NCI-H226 (cell line): ENCODE measurements at places on chromosomes 11 and 22.

GRCh38 chr11:100152766-100153165, 534.3 kb upstream of the ARHGAP42 start:
- DNase-seq = peak; percentile 22

- no peak for DNase-seq
These were observed 6.8 kb downstream of the ZDHHC8 start for GRCh38 chr22:20138417-20138738.

DNA sequence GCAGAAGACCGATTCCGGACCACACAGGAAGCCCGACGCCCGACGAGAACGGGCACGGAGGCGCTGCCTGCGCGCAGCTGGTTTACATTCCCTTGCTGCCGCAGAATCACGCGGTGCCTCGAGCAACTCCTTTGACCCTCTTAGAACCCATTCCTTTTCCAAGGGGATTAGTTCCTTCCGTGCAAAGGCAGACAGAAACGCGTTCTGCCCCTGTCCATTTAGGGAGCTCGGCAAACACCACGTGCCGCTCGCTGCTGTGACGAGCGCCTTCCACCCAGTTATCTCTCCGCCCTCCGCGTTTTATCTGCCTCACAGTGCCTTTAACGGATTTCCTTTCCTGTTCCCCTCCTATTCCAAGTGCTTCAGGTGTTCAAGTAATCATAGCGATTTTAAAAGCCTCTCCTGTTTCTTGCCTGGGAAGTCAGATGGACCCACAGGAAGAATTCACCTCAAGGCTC, 24.1 kb upstream of the MICAL3 start:
- no peak for DNase-seq

DNA sequence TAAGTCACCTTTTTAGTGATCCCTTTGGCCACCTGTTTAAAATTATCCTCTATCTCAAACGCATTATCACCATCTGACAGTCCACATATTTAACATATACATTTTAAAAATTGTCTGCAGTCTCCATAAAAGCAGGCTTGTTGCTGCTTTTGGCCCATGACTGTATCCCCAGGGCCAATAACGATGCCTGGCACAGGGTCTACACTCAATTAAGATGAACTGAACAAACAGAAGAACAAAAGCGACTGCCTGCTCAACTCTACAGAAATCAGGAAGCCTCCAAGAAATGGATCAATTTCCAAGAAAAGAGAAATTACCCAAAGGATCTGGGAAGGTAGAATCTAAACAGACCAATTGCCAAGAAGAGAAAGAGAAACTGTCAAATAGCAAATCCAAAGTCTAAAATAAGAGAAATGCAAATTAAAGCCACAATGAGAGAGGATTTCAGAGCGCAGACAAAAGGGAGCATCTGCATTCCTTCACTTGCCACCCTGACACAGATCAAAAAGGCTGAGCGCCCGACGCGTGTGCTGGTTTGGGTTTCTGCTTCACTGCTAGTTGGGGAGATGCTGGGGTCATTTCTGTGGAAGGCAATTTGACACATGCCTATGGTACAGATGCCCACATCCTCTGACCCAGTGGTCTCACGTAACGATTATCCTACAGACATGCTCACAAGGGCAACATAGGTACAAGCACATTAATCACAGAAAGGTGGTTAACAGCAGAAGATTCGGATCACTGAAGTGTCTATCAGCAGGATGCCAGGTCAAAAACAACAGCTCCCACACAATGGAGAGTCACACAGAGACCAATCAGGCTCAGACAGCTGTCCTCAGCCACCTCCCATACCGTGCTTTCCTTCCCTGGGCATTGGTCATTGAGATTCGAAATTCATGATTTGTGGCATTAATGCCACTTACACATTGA, 55.9 kb downstream of the SHISAL1 start:
- DNase-seq = no peak

DNA sequence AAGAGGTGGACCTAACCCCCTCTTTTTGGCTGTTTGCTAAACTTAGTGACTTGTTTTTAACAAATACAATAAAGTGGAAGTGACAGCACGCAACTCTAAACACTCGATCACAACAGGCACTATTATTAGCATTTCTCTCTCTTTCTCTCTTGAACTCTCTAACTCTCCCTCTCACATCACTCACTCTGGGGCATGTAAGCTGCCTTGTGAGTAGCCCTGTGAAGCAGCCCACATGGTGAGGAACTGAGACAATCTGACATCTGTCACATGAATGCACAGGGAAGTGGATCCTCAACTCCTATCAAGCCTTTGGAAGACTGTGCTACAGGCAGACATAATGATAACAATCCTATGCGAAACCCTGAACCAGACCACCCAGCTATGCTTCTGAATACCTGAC, 609.0 kb upstream of the CNTN5 start:
- DNase-seq = no peak

DNA sequence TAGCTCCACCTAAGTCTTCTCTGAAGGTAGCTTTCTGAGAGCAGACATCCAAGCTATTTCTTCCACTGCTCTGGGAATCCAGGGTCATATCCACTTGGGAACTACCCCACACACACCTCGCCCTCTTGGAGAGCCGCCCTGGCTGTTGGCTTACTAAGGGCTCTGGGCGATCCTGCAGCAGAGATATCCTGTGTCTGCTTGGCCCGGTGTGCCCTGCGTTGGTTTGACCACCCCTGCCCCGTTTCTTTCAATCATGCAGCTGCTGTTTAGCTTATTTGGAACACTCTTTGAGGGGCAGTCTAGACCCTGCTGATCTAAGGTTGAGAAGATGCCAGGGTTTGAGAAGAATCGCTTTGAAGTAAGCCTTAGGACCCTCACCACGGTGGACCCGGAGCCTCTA, 17.4 kb upstream of the SCUBE1 start:
- no peak for DNase-seq

DNA sequence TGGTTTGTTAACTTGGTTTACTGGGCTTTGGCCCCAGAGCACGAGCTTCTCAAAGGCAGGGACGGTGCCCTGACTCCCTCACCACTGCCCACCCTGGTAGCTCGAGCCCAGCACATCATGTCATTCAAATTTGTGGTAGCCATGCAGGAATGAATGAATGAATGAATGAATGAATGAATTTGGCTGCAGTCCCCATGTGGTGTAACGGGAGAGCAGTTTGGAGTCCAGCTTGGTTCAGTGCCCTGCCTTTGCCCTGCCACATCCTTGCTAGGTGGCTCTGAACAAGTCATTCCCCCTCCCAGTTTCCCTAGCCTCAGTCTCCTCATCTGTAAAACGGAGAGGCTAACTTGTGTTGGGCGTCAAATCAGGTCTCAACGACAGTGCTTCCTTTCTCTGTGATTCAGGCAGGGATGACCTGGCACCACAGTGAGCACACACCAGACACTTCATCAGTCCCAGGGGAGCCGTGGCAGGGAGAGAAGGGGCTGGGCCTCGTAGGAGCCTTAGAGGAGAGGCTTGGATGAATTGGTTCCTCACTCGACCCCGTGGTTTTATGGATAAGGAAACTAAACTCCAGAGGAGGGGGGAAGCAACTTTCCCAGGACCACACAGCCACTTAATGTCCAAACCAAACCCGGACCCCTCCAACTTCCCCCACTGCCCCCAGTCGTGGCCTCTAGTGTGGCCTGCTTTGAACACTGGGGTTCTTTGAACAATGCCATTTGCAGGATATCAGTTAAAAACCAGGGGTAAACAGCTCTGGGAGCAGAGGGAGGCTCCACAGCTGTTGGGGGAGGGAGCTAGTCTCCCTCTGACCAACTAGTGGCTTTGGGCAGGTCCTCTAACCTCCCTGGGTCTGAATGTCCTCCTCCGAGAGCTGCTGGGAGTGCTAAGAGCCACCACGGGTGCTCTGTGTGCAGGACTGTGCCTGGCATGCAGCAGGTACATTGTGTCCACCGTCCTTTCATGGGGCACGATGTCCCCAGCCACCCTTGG, 86.2 kb downstream of the CACNA1I start:
- no peak for DNase-seq

- peak; percentile 90 for DNase-seq
These were observed 25.1 kb upstream of the FJX1 start for GRCh38 chr11:35593143-35593542.

GRCh38 chr11:122107045-122107444, 9.0 kb downstream of the BLID start:
- DNase-seq = no peak

DNA sequence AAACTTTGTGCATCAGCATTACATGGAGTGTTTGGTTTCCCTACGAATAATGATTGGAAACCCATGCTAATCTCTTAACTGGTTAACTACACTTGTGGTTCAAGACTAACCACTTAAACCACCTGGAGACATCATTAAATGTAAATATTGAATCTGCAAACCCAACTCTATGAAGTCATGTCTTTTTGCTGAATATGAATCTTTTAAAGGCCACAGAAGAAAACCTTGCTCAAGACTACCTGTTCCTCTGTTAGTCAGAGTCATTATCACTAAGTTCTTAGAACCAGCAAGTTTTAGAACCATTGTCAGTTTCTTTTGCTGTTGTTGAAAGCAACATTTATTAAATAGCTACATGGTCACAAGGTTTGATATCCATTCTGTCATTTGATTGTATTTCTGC, 70.7 kb downstream of the SIK2 start:
- DNase-seq = no peak

- no peak for DNase-seq
These were observed 47.0 kb upstream of the CCDC89 start for GRCh38 chr11:85732965-85733364.

DNA sequence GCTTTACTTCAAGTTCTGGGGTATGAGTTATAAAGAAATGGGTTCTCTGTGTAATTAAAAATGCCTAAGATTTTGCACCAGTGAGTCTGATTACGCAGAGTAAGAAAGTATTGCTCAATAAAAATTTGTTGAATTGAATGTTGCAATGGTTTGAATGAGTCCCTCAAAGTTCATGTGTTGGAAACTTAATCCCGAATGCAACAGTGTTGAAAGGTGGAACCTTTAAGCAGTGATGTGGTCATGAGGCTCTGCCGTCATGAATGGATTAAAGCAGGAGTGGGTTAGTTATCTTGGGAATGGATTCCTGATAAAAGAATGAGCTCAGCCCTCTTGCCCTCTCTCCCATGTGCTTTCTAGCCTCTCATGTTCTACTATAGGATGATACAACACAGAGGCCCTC, 52.6 kb upstream of the SESN3 start:
- DNase-seq = peak; percentile 52

DNA sequence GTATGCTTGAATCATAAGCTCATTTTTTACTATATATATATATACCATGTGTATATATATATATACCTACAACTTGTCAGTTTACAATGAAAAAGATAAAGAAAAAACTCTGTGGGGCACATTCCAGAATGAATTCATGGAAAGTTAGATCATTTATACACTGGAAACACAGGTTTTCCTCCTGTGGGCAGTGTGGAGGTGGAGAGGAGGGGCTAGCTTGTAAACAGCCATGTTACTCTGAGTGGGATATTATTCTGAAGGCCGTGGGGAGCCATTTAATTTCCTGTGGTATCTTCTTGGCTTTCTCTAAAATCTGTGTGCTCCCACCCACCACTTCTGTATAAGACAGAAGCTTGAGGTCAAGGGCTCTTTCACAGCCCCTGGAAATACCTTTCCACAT, 273.4 kb upstream of the MTNR1B start:
- DNase-seq = no peak

DNA sequence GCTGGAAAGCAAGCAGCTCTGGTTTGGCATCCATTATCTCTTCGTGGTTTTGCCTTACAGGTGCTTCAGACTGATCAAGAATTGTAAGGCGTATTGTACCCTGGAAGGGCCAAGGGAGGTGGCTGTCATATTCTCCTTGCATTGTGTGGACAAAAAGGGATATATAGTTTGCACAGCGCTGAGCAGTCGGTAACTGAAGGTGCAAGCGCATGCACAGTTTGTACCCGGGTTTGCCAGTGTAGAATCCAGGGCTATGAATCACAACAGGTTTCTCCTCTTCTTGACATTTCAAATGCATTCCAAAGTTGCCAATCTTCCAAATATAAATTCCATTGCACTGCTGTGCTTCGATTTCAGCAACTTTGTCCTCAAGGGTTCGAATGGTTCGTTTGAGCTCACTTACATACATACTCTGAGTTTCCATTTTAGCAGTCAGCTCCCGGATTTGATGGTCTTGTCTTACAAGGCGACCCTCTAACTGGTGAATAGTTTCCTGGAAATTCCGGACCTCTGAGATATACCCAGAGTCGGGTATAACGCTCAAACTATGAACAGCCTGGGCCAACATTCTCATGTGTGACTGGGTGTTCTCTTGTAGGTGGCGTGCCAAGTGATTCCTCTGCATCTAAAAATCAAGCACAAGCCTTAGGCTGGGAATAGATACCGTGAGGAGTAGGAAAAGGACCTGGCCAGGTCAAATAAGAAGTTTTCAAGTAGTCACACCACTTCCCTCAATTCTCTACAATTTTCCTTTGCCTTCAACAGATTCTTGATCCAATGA, 19.9 kb downstream of the TRAF6 start:
- no peak for DNase-seq

- DNase-seq = no peak
These were observed 8.5 kb downstream of the TMEM132A start for GRCh38 chr11:60932605-60933356.

DNA sequence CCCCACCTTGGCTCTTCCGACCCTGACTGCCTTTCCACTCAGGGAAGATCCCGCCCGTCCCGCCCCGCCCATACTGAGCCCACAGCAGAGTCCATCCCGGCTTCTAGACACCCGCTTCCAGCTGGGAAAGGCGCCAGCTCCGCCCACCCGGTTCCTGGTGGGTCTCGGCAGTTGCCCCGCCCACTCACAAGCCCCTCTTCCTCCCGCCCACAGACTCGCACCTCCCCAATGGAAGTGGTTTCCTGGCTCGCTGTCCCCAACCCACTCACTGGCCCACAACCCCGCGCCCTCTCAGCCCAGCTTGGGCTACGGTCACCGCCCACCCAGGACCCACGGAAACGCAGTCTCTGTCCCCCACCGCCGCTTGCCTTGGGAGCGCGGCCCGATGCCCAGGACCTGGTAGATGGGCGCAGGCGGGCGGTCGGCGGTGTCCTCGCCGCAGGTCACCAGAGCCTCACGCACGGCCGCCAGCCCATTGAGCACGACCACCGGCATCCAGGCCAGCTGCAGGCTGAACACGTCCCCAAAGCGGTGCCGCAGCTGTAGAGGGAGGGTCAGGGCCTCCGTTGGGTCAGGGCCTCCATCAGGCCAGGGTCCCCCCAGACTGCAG, 22.2 kb upstream of the CYP2D6 start:
- DNase-seq = no peak

DNA sequence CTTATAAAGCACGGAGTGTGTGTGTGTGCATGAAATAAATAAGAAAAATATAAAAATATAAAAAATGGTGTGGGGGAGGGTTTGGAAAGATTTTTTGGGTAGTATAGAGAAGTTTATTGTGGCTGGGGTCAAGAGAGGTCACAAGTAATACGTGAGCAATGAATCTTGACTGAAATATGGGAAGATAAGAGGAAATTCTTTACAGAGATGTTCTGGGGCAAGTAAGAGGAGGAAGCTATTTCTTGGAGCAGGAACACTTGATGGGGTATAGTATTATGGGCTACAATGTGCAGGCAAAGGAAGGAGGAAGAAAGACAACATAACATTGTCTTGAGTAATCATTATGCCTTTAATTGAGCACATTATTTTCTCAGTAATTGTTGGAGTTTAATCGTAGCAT, 2.1 kb downstream of the HBD start:
- peak; percentile 24 for DNase-seq

- no peak for DNase-seq
These were observed 2.8 kb downstream of the TNNI2 start for GRCh38 chr11:1841511-1842148.

GRCh38 chr11:48004456-48004855, 24.1 kb downstream of the PTPRJ start:
- DNase-seq = no peak

GRCh38 chr22:21663738-21664137, 2.1 kb upstream of the PPIL2 start:
- DNase-seq = no peak
